ENCODE measurements at places on chromosomes 3 and 15.

DNA sequence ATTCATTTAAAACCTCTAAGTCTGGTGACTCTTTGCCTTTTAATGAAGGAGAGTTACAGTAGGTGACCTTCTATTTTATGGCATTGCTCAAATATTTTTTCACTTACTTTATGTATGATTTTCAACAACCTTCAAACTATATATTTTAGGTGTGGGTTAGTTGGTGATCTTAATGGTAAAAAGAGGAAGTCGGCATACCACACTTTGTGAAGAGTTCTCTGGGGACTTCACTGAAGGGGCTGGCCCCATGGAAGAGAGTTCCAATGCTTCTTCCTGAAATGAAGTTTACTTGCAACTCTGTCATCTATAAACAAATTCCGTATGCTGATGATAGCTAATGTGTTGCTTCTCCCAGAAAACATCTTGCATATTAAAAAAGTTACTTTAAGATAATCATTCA, 647.0 kb upstream of the SGO1 start:
- DNase-seq, result no peak

DNA sequence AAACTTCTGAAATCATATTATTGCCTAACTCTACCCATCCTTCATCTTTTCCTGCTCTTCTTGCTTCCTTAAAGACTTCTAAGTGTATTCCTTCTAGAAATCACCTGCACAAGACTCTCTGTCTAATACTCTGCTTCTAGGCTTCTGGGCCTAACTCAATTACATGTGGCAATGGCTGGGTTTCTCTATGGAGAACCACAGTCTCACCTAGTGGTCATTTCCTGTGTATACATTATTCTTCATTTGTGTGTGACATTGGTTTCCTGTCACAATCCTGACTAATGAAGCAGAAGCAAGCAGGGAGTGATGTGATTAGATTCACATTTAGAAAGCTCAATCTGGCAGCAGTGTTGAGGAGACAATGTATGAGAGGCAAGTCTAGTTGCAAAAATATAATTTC, 16.9 kb upstream of the CLDN1 start:
- peak; percentile 72 for DNase-seq

GRCh38 chr3:31011380-31011779, 116.9 kb upstream of the GADL1 start:
- DNase-seq, result peak; percentile 24

GRCh38 chr3:179706233-179706632, 53.4 kb downstream of the USP13 start:
- no peak for DNase-seq

DNA sequence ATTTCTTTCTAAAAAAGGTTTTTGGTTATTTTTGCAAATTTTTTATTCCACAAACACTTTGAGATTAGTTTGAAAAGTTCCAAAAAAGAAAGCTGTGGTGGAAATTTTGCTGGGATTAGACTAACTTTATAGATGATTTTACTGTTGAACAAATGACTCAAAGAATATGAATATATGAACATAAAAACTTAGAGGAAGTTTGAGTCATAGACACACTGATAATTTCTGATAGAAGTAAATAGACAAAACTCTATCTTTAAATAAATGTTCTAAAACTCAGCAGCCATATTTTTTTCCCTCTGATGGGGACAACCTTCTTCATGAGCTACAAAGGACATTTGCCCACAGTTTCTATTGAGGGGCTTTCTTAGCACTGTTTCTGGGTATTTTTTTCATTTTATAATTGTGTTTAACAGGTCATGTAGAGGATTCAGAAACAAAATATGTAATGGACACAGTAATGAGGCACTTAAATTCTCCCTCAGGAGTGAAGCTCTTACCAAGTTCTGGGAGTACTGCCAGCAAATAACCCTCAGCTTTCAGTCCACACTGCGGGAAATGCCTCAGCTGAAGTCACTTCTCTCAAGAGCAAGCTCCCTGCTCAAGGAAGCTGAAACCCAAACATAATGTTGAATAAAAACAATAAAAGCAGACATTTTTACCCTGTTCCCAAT, 157.6 kb downstream of the NFKBIZ start:
- DNase-seq, result peak; percentile 92

GRCh38 chr3:171225165-171225564, 198.6 kb upstream of the SLC2A2 start:
- DNase-seq, result no peak

DNA sequence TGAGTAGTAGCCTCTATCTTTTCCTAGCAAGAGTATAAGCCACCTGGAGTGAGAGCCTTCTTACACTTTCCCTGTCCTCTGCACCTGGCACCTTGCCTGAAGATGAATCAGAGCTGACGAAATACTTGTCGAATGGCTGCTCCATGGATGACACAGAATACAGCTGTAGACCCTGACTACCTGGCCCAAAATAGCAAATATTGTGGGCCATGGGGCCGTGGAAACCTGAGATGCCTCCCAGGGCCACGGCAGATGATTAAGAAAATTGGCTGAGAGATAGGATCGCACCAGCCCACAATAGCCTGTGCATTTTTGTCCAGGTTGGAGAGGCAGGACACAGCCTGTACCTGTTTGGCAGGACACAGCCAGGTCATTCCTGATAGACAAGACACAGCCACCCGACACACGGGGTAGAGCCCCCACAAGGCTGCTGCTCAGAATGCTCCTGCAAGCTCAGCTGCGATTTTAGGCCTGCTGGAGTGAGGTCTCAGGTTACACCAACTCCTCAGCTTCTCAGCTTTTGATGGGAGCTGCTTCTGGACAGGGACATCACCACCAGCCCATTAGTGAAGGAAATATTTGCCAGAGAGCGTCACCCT, 22.9 kb upstream of the TPM1 start:
- DNase-seq, result peak; percentile 97

DNA sequence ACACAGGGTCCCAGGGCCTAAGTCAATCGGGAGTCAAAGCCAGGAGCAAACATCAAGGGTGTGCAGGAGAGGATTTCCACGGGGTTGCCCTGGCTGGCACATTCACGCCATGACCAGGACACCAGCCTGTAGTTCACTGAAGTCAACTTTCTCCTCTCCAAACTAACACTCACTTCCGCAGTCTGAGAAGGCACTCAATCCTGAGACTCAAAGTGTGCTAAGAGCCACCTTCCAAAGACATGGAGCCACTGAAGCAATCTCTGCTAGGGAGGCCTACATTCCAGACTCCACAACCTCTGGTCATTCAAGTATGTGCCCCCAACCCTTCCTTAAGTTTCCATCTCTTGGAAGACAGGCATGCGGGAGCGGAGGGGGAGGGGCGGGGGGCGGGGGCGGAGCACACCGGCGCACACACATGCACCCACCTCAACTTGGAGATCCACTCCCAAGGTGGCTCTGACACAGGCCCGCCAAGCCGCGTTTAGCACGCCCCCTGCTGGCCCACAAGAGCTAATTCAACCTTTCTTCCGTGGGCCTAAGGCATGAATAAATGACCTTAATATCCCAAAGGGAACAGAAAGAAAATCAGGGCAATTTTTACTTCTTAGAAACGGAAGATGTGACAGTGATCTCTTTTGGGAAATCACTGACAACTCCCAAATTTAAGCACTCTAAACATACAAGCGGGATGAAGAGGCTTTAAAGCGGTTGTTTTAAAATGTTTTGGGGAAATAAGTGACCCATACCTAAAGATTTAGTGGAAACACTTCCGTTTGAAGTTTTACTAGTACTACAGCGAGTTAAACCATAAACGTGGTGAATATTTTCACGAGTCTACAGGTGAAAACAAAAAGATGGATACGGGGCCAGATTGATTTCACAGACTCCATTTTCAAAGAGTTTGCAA, 162.5 kb upstream of the CHRNA7 start:
- DNase-seq, result peak; percentile 68

- no peak for DNase-seq
Observed at GRCh38 chr3:133532951-133533350, 40.5 kb upstream of the CDV3 start.

DNA sequence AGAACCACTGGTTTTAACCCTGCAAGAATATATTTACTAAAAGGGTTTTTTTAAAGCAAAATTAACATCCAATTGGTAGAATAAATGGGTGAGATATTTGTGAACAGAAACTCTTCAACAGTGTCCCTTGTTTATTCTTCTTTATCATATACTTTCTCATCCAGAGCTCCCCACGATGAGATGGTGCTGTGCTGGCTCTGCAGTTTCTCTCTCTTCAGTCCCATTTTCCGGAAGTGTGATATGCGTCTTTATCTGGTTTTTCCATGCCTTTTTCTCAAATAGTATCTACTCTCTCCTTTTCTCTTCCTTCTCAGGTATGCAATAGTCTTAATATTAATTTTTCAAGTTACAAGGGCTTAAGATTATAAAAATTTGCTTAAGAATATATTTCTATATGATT, 1.5 kb downstream of the EAF2 start:
- DNase-seq, result no peak

- DNase-seq, result no peak
Observed at GRCh38 chr3:195251336-195252065, 19.5 kb downstream of the XXYLT1 start.

DNA sequence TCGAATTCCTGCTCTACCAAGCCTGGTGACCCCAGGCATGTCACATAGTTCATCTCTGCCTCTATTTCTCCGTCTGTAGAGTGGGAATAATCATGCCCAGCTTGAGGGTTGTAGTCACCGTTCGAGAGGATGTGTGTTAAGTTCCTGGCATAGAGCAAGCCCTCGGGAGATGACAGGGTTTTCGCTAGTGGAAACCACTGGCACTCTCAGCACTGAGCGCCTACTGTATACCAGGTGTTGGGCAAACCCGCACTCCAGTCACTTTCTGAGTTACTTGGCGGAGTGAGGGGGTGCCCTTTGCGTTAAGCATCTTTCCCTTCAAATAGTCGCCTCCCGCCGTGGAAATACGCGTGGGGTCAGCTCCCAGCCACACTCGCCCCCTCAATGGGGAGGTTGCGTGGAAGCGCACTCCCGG, 5.1 kb downstream of the FEZF2 start:
- no peak for DNase-seq

- peak; percentile 50 for DNase-seq
Observed at GRCh38 chr3:184186184-184186901, at the start of gene ABCF3. Gene ABCF3 (plus strand): TSS chr3:184186199. CDS start chr3:184186208, 9 bp downstream.

DNA sequence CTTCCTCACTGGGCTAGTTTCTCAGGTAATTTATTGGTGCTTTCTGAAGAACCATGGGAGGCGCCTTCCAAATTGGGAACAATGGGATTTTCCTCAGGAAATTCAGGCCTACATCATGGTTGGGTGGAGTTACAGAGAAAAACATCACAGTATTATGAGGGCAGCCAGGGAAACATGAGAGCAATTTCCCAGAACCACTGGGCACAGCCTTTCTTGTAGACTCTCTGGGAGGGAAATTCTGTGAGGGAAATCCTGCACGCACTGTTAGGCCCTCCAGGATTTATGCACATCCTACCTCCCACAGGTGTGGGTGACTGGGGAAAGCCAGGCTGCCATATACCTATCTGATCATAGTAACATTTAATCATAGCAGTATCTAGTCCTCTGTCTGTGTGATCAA, 13.2 kb downstream of the POPDC2 start:
- DNase-seq, result no peak

DNA sequence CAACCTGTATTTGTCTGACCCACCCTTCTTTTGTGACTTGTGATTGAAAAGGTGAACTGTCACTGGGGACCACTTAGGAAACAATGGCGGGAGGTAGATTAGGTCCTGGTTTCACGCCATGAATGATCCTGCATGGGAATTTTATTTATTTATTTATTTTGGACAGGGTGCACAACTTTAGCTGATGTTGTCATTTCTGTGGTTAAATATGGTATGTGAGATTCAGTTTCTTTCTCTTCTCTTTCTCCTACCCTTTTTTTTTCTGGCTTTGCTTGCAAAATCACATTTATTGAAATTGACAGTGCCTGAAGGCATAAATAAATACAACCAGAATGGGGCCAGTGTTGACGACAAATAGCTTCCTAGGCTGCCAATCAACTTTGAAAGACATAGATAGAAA, 18.0 kb upstream of the HTR3E start:
- DNase-seq, result no peak

GRCh38 chr3:155230382-155230781, 63.1 kb downstream of the STRIT1 start:
- peak; percentile 16 for DNase-seq

DNA sequence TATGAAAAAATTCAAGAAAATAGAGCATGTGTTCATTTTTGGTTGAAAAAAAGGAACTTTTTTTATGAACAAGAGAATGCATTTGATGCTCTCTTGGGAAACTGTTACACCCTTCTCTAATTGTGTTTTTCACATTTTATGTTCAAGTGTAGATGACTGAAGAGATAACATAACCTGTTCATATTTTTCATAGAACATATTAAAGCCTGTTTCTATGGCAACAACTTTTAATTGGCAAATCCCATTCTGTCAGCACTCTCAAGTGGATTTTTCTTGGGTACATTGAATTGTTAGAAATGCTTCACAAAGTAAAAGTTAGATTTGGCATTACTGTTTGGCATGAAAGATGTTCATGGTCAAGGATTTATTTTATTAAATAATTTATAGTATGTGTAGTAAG, 117.5 kb downstream of the MBNL1 start:
- DNase-seq, result no peak

- DNase-seq, result no peak
Observed at GRCh38 chr15:29322415-29322814, 52.8 kb upstream of the NSMCE3 start.

DNA sequence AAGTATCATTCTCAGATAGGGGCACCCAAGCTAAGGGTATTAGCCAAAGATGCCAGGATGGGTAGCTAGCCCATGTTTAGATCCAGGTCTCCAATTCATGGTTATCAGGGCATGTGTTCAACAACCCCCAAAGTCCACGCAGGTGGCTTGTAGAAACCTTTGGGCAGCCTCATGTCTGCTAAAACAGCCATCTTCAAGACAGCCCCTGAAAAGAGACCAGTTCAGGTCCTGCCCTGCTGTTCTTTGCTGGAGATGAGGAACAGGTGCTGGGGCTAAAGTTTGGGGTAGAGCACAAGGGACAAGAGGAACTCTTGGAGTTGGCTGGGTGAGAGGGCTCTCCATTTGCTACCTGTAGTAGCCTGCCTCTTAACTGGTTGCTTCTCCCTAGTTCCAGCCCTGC, 4.6 kb downstream of the PPM1M start:
- no peak for DNase-seq

DNA sequence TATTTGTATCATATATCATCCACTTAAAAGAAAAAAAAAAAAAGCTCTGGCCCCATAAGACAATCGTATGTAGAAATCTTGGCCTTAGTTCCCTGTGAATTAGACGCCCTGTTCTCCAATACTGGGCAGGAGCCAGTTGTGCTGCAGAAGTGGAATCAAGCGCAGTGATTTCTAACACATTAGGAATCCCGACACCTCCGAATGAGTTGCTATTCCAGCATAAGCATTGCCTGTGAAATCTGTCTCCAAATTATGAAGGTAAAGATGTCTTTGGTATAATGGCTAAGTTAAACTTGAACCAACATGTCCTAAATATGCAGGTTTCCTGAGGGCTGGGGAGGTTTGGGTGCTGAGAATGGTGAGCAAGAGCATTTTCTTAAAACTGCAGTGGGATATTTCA, 199.4 kb upstream of the ARRDC4 start:
- no peak for DNase-seq

DNA sequence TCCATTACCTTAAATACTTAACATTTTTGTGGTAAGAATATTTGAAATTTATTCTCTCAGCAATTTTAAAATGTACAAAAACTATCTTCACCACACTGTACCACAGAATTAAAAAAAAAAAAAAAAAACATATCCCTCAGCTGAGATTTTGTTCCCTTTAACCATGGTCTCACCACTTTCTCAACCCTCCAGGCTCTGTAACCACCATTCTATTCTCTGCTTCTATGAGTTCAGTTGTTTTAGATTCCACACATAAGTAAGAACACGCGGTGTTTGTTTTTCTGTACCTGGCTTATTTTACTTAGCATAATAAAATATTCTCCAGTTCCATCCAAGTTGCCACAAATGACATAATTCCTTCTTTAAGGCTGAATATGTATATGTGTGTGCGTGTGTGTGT, 41.5 kb downstream of the CSNK1G1 start:
- DNase-seq, result no peak

Data from kidney tubule cell (primary cell).